Renal cortical epithelial cell (primary cell): ENCODE measurements at places on chromosomes 7 and 10.

DNA sequence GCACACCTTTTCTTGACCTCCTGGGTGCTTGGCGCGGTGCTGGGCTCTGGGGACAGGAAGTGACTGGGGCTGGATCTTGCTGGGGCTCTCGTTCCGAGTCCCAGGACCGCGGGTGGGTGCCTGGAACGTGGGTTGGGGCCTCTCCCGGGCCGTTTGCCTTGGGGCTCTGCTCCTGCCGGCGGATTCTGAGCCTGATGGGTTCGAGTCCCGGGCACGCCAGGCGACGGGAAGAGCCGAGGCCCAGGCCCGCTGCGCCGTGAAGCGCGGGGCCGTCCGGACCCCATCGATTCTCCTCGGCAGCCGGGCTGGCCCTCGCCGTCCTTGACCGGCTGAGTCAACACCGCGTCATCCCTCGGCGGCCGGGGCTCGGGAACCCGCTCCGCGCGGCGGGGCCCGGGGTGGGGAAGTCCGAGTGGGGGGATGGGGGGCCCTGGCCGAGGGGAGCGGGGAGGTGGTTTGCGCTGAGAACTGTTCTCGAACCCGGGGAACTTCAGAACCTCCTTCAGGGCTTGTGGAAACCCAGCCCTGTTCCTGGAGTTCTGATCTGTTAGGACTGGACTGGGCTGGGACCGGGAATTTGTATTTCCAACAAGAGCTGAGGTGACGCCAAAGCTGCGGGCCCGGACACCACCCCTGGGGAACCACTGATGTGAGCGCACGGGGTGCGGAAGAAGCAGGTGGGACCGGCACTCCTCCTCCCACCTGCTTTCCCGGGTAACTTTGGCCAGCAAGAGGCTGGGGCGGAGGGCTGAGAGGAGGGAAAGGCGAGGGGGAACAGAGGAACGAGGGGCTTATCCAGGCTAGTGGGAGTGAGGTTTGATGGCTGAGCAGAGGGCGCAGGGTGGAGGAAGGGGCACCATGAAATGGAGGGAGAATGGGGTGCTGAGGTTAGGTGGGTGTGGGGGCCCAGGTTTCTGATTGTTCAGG lies 6.2 kb downstream of the HHEX start:
- DNase-seq = no peak

- DNase-seq = no peak
These were observed 36.4 kb upstream of the BRAF start for GRCh38 chr7:140961117-140961516.

- DNase-seq = no peak
These were observed 3.0 kb upstream of the PRSS37 start for GRCh38 chr7:141844256-141844655.

GRCh38 chr10:20181434-20181833 lies 365.2 kb downstream of the PLXDC2 start:
- no peak for DNase-seq
